ENCODE measurements at places on chromosomes 16 and 17.

GRCh38 chr16:58842156-58842555, 108.0 kb upstream of the GOT2 start:
- DNase-seq: no peak

- no peak for DNase-seq
These were observed 67.4 kb downstream of the SIAH1 start for GRCh38 chr16:48317614-48318315.

GRCh38 chr17:60908324-60908723, 230.7 kb downstream of the BCAS3 start:
- no peak for DNase-seq

GRCh38 chr17:50105811-50106210, 10.7 kb downstream of the PDK2 start:
- DNase-seq: no peak

DNA sequence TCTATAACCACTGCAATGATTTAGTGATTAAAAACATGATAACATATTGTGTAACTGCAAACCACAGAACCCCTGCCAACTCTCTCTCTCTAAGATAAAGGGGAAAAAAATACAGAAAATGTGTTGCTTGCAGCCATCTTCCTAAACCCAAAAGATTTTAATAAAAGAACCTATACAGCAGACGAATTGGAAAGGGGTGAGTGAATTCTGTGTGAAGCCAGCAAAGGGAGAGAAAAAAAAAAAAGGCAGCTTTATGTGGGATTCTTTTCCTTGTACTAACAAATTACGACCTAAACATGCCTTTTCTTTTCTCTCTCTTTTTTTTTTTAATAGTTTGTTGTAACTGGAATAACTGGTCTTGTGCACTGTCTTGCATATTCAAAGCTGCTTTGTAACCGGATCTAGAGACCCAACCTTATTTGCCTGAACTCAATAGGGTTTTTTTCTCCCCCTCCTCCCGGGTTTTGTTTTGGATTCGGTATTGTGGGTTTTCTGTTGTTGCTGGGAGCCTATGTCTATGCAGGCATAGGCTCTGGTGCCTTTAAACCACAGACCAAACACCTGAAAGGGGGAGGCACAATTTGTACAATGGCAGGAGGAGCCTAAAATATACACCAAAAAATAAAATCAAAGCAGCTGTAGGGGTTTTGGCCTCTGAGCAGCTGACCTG, 7.0 kb upstream of the ZFHX3 start:
- DNase-seq: no peak

DNA sequence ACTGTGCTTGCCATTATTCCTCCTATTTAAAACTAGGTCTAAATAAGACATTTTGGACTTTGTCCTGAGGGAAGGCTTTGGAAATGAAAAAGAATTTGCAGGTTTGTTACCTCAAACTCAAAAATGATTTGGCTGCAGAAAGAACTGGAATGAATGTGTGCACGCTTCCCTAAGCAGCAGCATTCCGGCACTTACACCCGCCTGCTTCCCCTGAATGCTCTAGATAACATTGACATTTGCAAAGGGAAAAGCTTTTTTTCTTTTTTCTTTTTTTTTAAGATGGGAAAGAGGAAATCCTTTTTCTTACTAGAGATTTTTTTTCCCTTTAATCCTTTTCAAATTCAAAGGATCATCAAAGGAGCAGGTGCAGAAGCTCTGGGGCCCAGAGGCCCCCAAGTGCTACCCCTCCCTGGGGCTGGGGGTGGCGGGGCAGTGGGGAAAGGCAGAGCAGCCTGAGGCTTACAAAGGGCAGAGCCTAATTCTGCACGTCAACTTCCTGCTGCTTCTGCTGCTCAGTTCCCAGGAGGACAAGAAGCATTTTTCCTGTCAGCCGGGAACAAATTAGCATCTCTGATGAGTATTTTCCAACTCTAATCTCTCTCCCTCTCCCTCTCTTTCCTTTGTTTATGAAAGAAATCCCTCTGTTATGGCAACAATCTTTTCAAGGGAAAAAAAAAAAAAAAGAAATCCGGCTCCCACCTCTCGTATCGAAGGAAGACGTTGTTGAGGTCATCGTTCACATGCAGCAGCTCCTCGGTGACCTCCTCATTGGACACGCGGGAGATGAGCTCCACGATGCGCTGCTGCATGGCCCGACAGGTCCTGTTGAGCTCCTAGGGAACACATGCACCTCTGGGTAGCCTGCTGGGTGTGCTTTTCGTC, 32.1 kb upstream of the SREBF1 start:
- DNase-seq: no peak

DNA sequence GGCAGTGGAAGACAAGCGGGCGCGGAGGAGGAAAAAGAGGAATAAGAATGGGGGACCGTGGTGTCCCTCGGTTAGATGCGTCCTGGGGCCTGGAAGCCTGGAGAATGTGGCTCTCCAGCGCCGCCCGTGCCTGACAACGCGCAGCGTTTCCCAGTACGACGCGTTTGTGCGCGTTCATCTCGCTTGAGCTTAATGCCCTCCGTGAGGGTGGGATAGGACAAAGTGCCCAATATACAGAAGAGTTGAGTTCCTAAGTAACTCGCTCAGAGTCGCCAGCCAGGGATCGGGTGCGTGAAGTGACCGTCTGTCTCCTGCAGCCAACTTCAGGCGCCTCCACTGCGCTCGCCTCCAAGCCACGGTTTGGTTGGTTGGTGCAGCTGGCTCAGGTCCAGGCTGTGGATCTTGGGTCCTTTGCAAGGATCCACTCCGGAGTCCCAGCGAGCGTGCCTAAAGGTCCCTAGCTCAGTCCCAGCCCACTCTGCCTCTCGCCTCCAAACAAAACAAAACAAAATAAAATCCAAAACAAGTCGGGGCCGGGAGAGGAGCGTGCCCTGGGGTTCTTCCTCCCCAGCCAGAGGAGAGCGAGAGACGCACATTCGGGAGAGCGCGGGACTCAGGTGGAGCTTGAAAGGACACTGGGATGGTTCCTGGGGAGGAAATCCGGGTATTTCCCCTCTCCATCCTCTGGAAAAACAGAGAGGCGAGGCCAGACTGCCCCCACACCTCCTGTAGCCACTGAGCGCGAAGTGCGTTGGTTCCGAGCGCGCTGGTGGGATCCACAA, 974 bp downstream of the GALR2 start:
- DNase-seq: no peak

DNA sequence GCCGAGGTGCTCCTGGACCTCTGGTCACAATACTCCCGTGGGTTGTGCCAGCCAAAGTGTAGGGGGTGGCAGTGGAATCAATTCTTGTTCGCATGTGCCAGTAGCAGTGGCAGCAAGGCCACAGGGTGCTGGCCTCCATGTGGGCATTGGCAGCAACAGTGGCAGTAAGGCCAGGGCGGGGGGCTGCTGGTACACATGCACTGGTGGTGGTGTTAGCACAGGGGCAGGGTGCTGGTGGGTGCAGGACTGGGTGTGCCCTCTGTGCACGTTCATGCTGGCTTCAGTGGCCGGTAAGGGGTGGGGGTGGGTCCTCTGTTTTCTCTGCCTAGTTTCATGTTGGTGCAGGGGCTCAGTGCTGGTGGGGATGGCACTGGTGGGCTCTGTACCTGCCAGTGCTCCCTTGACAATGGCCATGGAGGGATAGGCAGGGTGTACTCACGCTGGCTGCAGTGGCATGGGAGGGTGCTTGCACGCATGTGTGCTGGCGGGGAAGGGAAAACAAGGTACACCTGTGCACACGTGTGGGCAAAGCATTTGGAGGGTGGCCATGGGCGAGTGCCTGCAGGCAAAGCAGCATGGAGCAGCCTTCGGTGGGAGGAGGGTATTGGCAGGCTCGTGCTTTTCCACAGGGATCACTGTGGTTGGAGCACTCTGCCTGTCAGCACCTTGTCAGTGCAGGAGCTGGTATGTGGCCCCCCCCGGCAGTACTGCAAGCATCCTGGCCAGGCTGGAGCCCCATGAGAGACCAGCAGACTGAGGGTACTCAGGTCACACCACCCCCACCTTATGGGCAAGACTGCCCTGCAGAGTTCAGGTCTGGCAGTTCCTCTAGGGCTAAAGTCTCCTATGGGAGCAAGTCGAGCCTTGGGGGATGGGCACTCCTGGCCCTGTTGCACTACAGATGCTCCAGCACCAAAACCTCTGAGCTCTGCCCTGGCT, 35.8 kb downstream of the NF1 start:
- no peak for DNase-seq

GRCh38 chr16:83010776-83011720, 384.3 kb downstream of the CDH13 start:
- no peak for DNase-seq

DNA sequence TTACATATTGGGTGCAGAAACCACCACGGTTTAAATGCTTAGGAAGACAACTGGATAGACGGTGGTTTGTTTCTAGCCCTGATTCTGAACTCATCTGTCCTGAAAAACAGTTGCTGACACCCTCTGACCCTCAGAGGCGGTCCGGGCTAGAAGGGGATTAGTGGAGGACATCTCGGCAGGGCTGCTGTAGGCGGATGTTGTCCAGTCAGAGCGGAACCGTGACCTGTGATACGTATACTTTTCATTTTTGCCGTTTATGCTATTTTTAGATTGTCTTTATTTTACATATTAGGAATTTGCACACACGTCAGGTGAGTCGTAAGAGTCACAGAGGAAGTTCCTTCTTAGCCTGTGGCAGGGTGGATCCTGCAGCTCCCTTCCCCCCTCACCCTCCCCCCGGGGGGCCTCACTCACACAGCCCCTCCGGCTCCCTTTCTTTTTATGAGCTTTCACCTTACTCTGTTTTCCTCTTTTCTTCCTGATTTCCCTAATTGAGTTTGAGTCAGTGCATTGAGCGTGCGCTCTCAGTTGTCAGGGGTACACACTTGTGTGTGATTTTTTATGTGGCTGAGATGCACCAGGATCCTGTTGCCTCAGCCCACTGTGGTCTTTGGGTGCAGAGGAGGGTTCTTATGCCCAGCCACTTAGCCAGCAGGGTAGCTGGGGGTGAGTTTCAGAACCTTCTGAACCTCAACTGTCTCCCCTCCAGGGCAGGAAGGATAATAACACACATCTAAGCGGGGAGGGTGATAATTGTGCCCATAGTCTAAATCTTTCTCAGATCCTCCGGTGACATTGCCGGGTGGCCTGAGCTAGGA, 211.1 kb upstream of the CHMP6 start:
- no peak for DNase-seq

DNA sequence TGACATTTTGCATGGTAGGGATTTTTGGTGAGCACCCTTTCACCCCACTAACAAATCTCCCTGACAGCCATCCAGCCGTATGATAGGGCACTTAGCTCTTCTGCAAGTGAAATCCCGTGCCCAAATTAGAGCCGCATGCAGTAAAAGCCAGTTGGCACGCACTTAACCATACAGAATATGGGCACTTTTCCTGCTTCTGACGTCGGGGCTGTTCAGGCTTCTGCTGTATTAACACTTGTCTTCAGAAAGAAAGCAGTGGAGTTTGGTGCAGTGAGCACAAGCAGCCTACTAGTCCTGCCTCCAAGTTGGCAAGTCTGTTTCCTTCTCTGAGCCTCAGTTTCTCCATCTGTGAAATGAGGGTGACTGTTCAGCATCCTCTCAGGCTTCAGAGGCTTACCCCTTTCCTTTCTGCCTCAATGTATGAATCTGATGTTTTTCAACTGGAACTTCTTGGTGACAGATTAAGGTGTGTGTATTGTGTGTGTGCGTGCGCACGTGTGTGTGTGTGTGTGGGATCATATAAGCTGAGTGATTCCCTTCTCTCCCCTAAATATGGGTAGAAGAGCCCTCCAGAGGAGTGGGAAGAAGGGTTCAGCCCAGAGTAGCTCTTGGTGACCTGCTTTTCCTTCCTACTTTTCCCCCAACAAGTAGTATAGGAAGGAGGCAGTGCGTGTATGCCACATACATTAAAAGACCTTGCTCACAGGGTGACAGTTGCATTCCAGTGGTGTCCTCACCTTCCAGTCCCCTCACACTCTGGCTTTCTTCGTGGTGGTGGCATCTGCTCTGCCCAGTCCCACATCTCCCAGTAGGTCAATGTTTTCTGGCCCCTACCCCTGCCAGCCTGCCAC, 19.0 kb downstream of the IGF2BP1 start:
- no peak for DNase-seq

DNA sequence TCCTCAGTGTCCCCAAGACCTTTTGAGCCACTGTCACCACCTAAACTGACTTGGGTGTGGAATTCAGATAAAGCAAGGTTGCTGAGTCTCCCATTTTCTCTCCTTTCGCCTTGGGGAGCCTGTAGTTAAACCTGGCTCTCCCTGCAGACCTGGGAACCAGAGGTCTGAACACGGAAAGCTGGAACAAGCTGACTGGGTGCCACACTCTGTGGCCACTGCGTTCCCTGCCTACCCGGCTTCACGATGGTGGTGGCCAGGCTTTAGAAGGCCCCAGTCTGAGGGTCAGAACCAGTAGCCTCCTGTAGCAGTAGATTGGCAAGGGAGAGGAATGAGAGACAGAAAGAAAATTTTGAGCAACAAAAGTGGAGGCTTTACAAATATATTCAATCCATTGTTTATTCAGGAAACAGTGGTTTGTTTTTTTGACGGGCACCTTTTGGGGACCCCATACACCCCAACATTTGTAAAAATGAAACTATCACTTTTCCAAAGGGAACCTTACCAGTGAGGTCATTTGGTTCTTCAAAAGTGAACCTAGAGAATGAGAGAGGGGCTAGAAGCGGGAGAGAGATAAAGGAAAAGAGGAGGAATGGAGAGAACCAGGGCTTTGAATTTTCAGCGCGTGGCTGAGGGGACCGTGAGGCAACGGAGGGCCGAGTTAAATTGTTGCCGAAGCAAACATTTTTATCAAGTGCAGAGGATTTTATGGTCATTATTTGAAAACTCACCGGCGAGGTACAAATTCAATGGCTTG, 1.8 kb upstream of the HOXB8 start:
- no peak for DNase-seq

DNA sequence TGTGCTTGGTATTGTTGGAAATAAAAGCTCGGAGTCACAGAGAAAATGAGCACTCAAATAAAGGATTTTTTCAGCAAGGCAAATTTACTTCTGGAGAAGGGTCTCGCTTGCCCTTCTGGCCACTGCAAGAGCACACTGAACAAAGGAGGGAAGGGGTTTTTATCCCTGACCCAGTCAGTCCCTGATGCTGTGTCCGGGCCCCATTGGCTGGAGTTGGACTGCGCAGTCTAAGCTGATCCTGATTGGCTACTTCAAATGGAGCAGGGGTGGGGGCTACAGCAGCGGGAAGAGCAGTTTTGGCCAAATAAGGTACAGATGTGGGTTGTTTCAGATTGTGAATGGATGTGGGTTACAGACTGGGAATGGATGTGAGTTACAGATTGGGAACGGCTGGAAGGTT, 4.3 kb upstream of the NLRP1 start:
- no peak for DNase-seq

DNA sequence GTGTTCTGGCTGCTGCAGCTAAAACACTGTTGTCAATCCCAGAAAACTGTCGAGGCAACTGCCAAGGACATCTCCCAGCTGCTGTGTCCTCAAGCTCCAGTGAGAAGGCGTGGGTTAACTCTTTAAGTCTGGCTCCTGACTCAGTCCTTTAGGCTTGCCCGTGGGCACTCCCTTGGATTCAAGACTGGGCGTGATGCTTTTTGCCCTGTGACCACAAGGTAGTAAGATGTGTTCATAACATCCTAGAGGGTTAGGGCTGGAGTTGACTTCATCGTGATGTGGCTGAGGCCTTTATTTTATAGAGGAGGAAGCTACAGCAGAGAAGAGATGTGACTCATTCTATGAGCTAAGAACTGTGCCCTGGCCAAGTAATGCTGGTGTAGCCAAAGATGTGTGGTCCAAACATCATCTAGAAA, 50.9 kb upstream of the TEKT3 start:
- DNase-seq: no peak

- no peak for DNase-seq
These were observed 32.3 kb upstream of the METRNL start for GRCh38 chr17:83047182-83047478.
